Activated CD4-positive, alpha-beta memory T cell treated with anti-CD3 and anti-CD28 coated beads for 36 hours (primary cell): ENCODE measurements at places on chromosomes 16 and 17.

DNA sequence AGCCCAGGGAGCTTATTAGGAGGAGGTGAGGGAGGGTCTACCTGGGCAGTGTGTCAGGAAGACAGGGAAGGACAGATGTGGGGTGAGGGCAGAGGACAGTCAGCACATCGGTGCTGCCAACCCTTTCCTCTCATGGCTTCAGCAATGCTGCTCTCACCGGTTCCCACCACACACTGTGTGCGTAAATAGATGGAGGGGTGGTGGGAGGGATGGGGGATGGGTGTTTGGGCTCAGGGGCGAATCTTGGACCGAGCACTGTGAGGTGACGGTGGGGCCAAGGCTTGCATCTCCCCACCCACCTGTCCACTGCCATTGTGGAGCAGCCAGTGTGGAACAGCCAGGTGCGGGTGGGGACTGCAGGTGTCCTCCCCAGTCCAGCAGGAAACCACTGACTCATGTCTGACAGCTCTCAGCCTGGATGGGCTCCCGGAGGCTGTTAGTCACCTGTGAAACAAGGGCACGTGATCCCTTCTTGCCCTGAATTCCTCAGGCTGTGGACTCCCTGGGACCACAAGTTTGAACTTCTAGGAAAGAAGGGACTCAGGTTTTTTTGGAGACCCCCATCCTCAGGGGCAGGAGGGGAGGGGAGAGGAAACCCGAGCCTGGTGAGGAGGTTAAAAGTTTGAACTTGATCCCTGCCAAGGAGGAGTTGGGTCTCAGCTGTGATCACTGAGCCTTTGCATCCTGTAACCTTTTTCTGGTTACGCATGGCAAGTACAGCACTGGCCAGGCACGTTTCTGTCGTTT lies 42.7 kb upstream of the SMPD3 start:
- no peak for DNase-seq

GRCh38 chr17:2338315-2338657 lies 985 bp downstream of the SGSM2 start:
- no peak for DNase-seq

GRCh38 chr16:85667841-85668413 lies 20.8 kb downstream of the GINS2 start:
- no peak for DNase-seq

- DNase-seq, result peak; percentile 57
These were observed 30.1 kb downstream of the VPS35 start for GRCh38 chr16:46658925-46659324.

GRCh38 chr17:64327201-64327930 lies 63.3 kb downstream of the PECAM1 start:
- DNase-seq, result no peak

DNA sequence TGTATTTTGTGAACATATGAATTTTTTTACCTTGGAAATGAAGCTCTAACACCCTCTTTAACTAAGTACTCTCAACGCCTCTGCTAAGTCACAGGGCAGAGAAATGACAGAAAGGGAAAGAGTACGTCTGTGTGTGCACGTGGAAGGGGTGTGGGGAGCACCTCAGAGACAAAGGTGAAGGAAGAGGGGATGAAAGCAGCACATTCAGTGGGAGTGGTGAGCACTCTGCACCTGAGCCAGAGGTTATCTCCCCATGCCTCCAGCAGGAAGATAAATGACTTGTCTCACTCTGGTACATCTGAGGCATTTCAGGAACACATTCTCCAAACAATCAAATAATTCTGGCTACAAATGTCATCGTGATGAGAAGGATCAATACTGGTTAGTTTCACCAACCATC lies 15.0 kb downstream of the GNA13 start:
- peak; percentile 60 for DNase-seq

DNA sequence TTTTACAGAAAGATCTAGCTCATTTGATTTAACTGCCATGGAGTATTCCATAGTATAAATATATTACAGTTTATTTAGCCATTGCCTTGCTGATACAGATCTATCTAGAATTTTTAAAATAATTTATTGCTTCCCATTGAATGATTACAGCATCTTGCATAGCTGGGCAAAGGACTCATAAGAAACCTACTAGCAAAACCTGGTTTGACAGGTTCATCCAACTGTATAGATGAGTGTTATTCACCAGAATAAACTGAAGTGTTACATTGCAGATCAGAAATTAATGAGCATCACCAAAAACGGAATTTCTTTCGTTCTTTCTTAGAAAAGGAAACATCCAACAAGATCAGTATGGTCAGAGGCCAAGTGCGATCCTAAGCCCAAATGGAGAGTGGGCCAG lies 202.2 kb upstream of the CACNG5 start:
- no peak for DNase-seq

GRCh38 chr17:1486802-1487695 lies 5.4 kb downstream of the MYO1C start:
- peak; percentile 84 for DNase-seq

GRCh38 chr17:65394811-65395472 lies 166.5 kb downstream of the AXIN2 start:
- DNase-seq, result no peak

- DNase-seq, result no peak
These were observed 75.9 kb downstream of the HS3ST3A1 start for GRCh38 chr17:13525876-13526275.

DNA sequence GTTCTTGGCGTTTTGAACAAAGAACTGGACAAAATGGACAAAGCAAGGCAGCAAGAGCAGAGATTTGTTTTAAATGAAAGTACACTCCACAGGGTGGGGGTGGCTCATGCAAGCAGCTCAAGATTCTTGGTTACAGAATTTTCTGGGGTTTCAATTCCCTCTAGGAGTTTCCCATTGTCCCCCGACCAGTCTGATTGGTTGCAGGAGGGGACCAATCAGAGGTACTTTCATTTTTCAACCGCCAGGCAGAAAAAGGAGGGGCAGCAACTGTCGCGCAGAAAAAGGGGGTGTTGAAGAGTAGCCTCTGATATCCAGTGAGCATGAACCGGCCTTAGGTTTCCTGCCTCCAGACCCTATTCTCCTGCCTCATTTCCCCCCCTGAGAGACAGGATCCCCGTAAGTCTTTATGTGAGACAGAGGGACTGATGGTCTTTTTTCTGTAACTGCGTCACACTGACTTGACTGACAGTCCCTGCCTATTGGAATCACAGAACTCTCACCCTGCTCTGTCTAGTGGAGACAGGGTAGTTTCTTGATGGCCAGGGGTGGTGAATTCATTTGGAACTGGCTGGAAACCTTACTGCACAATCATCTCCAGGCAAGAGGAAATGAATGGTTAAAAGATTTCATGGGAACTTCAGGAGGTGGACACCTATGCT lies 59.4 kb upstream of the ALOX12 start:
- DNase-seq, result peak; percentile 32

DNA sequence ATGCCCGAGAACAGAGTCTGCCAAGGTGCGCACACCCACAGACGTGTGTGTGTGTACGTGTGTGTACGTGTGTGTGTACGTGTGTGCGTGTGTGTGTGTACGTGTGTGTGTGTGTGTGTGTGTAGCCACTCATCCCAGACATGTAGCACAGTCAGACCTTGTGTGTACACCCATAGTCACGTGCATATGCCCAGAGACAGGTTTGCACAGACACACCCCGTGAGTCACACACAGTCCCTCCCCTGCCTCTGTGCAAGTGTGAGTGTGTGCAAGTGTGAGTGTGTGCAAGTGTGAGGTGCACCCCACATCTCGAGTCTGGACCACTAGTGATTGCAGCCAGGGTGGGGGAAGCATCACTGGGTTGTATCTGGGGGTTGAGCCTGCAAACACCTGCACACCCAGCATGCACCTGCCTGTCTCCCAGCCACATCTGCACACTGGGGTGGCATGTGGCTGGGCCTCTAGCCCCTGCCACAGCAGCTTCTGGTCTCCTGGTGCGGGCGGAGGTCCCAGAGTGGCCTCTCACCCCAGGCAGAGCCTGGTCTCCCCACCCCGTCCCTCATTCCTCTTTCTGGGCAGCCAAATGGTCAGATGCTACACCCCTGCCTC lies 23.6 kb downstream of the BAHCC1 start:
- DNase-seq, result no peak

GRCh38 chr16:81497690-81498089 lies 53.1 kb downstream of the CMIP start:
- no peak for DNase-seq

GRCh38 chr16:88444826-88445582 lies 8.1 kb upstream of the ZFPM1 start:
- DNase-seq, result no peak

- no peak for DNase-seq
These were observed 5.9 kb upstream of the WDR81 start for GRCh38 chr17:1718362-1719165.

DNA sequence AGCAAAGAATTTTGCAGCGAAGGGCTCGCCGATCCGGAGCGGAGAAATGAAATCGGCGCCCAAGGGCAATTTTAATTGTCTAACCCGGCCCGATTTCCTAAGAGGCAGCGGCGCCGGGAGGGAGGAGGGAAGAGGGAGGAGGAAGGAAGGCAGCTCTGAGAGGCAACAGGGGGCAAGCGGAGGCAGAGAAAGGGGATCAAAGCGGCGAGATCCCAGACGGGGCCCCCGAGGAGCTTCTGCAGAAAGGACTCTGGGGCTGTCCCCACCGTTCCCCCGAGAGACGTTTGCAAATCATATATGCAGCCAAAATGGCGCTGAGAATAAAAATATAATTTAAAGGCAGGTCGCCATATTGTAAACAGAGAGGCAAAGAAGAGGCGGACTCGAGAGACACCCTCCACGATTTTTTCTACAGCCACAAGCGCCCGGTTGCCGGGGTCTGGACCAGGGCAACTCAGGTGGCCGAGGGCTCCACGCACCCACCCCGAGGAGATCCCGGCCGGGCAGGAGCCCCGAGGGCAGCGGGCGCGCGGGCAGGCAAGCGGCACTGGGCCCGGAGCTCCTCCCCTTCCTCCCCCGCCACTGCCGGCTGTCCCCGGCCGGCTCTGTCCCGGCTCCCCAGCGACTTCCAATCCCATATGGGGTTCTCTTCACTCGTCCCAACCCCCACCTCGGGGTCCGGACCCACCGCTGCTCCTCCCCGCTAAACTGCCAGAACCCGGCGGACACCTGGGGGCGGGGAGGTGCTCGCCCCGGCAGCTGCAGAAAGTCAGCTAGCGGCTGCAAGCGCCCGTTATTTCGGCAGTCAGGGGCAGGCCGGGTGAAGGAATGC lies 1.9 kb downstream of the PHF12 start:
- peak; percentile 80 for DNase-seq

DNA sequence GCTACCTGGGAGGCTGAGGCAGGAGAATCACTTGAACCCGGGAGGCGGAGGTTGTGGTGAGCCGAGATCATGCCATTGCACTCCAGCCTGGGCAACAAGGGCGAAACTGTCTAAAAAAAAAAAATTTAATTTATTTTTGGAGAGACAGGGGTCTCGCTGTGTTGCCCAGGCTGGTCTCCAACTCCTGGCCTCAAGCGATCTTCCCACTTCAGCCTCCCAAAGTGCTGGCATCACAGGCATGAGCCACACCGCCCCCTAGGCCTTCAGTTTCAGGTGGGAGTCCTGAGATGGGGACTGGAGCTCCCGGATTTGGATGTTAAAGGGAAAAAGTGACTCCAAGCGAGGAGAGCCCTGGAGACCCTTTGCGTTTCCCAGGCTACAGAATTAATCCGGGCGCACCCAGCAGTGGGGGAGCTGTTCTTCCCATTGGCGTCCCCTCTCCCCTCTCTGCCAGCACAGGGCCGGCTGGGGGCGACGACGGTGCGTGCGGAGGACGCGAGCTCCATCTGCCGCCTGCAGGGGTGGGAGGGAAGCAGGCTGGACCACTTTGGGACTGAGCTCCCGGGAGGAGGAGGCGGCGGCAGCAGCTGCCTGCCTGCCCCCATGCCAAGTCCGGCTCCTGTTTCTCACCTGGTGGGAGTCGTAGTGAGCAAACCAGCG lies 49.3 kb upstream of the USP7 start:
- peak; percentile 13 for DNase-seq

DNA sequence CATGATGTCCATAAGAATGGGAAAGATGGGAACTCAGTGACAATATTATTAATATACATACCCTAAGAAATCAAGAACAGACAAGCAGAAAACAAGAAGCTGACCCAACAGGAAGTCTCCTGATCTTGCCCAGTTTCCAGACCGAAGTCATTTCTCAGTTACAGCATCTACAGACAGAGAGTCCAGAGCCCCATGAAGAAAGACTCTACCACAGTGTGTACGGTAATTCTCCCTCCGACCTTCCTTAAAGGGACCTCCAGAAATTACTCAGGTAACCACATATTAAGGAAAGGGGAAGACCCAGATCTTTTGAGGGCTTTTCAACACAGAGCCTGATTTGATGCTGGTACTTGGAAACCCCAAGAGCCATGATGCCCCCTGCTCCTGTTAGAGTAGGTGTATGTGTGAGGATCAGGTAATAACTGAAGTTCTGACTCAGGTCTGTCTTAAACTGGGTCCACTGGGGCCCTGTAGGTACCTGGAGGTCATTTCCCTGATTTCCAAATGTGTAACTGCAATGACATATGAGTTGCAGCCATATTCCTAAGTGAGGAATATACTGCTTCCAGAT lies 132.4 kb downstream of the ABCA8 start:
- no peak for DNase-seq

DNA sequence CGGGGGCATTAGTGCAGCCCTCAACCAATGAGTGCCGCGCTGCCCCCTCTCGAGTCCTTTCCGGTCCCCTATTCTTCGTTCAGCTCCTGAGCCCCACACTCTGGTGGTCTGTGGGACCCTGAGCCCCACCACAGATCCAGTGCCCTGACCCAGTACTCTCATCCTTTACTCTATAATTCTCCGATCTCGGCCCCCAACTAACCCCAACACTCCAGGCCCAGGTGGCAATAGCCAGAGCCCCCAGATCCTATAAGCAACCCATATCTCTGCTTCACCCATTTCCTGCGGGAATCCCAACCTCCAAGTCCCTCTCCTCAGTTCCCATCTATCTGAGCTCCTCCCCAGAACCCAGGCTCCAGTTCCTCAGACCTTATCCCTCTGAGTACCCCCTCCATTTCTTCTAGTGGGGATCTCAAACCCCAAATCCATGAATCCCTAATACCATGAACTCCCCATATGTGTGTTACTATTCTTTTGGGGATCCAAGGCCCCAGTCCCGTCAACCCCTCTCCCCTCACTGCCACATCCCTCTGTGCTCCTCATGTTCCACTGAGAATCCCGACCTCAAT lies 1.0 kb upstream of the TBC1D10B start:
- no peak for DNase-seq

- DNase-seq, result no peak
These were observed 160.4 kb downstream of the WWOX start for GRCh38 chr16:78259873-78260272.

DNA sequence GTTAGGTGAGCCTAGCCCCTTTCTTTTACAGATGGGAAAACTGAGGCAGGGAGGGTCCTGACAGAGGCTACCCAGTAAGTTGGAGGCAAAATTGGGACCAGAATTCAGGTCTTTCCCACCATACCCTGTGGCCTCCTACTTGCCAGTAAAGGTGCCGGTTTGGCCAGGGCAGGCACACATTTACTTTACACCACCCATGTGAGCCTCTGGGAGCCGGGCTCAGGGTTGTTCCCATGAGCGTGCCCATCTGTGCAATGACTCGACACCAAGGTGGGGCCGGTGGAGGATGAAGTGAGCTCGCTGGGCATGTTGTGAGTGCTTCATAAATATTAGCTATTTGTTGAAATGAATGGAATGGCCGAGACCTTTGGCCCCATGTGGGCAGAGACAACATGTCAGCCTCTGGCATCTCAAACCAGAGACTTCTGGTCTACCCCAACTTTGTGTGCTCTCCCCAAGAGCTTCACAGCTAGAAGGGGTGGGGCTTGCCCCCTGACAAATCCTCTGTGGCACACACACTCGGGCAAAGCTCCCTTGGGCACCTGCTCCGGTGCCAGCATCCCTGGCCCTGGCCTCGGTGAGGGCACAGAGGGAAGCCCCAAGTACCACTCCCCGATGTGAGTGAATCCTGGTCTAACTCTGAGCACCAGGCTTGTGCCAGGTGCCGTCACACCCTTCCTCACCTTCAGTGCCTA lies 60.1 kb downstream of the SRCIN1 start:
- no peak for DNase-seq

- DNase-seq, result no peak
These were observed 15.6 kb downstream of the IGF2BP1 start for GRCh38 chr17:49012769-49013255.
